ENCODE measurements at places on chromosomes 16 and 17.
A peak's percentile ranks its signal among the peaks of the same experiment; 100 is the strongest.

- DNase-seq: no peak
These were observed 41.1 kb downstream of the KLHDC4 start for GRCh38 chr16:87724490-87725291.

DNA sequence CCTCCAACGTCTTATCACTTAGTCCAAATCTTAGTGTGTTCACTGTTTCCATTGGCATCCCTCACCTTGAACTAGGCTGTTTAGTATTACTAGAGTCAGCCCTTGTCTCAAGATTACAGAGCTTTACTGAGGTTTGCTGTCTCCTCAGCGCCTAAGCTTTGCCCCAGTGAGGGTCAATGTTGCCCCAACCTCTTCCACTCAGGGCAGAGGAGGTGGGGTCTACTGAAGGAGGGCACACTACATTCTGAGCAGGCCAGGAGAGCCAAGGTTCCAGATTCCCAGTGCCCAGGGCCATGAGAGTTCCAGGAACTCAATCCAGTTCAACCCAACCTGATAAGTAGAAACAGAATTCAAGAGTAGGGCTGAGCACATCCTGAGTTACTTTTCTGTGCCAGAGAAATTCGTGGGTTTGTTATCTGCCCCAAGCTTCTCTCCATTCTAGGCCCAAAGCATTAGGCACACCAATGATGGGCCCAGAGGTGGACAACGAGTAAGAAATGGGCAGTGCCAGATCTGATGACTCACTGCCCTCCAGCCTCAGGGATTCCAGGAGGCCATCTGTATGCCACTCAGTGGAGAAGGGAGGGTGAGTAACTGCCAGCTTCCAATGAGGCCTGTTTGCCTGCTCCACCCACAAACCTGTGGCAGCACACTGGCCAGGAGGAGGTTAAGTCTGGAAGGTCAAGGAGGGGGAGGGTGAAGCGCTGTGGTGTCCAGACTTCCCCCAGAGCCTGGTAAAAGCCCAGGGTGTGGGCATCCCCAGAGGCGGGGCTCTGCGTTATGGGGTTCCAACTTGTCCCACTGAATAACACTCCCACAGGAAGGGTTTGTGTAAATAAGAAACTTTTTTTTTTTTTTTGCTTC lies 8.2 kb downstream of the TUBG2 start:
- DNase-seq: peak; percentile 62

DNA sequence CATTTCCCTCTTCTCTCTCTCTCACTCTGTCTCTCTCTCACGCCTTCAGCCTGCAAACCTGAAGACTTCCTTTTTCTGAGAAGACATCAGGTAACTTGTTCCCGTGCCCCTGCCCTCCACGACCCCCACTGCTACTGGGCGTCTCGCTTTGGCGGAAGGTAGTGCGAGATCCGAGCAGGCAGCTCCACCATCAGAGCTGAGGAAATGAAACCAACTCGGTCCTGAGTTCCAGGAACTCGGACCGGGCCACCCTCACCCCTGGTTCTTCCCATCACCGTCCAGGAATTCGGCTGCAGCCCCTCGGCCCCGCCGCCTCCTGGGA lies 585 bp downstream of the MLKL start:
- DNase-seq: no peak

DNA sequence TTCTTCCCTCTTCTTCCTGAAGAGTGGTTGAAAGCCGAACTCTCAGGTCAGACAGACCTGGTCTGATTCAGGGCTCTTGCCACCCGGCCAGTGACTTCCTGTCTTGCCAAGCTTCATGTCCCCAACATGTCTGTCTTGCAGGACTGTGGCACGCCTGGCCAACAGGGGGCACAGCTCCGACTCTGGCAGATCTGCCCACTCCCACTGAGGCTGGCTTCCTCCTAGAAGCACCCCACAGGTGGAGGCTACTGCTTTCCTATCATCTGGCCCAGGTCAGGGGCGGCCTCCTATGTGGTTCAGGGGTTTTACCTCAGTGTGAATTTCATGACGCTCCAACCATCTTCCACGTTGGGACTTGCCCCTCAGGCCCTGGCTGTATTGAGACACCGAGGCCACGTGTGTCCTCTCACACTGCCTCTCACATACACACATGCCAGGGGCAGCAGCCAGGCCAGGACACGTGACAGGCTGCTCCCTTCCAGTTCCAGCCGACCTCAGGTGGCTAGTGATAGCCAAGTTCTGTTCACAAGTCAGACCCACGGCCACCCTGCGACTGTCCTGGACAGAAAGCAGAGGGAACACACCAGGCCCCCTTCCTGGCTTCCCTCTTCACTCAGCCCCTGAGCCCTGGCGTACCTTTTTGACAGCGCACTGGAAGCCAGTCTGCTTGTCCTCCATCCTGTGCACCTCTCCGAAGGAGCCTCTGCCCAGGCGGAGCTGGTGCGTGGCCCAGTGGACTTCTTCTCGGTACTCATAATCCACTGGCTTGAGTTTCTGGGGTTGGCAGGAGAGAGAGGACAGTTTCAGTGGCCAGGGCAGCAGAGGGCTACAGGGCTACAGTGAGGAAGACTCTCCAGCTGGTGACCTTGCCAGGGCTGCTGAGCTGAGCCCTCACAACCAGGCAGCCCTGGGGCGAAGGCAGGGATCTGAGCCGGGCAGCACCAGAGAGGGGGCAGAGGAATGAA lies 22.6 kb upstream of the SPATA32 start:
- no peak for DNase-seq

DNA sequence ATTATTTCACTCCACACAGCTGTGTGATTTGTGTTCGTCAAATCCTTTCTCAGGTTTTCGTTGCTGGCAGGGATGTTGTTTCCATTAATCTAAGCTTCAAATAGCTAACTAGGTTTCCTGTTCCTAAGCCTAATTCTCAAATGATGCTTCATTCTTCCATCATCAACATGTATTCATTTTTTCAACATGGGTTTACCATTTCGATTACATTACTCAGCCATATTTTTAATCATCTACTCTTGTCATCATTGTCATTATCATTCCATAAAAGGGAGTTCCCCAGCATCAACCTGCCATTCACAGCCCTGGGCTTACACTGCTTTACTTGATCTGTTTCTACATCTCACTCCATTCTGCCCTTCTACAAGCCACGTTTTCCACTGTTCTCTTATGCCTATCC lies 33.3 kb upstream of the ANKFN1 start:
- DNase-seq: no peak

GRCh38 chr17:27244011-27244410 lies 49.9 kb upstream of the WSB1 start:
- DNase-seq: no peak

DNA sequence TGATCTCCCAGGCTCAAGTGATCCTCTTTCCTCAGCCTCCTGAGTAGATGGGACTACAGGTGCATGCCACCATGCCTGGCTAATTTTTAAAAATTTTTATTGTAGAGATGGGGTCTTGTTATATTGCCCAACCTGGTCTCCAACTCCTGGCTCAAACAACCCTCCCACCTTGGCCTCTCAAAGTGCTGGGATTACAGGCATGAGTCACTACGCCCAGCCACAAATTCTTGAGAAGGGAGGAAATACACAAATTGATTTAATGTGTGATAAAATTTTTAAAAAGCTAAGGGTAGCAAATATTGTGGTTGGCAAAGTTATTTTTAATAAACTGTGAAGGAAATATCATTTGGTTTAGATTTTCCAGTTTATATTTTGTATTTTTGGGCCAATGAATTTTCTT lies 9.6 kb downstream of the ITGAD start:
- no peak for DNase-seq

DNA sequence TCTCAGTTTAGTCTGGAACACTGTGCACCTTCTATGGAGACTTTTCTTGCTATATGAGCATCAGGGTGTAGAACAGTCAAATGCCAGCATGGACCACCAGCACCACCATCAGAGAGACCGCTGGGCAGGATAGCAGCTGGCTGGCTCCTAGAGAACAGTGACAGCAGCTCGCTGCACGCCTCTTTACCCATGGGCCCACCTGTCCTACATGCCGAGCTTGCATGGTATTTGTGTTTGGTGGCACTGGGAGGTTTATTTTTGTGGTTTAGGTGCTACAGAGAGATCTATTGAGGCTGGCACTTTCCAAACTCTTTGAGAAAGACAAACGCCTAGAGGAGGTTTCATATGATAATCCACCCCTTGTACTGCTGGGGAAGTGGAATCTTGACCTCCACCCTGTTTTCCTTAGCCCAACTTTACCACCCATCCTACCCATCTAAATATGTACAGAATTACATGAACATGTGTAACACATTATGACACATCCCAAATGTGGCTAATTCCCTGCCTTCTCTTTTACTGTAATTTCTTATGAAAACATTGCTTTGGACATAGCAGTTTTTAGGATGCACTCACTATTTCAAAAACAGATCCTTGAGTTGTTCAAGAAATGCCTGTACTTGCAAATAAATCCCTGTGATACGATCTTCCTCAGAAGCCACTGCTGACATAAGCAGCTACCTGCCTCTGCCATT lies 46.3 kb downstream of the COG7 start:
- no peak for DNase-seq

DNA sequence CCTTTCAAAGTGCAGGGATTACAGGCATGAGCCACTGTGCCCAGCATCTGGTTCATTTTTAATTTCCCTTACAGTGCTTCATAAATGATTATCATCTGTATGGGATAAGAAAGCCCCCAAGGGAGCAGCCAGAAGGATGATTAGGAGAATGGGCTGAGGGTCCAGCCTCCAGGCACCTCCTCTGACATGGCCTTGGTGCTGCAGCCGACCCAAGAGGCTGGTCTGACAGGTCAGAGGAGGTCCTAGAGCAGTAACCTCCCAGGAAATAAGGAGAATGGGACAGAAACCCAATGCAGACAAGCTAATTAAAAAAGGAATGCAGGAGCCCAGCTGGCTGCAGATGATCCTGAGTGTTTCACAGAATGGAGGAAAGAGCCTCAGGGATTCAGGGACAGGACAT lies 29.0 kb downstream of the MRC2 start:
- DNase-seq: no peak

- no peak for DNase-seq
These were observed 1.3 kb downstream of the RAB40B start for GRCh38 chr17:82696916-82697807.

- DNase-seq: no peak
These were observed 46.4 kb downstream of the GDPD1 start for GRCh38 chr17:59266745-59267144.

DNA sequence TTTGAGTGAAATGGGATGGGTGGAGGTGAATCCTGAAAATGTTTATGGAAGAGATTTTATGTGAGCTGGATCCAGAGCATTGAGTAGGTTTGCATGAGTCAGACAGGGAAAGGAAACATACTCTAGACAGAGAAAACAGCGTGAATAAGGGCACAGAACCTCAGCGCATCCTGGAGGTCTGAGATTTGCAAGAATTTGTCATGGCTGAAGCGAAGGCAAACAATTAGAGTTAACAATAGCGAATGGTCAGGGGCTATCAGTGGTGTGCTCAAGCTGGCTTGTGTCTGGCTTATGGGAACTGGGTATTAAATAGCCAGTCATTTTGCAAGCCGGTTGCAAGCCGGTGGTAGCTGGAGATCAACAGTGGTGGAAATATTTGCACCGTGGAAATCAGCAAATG lies 36.4 kb downstream of the MAP2K6 start:
- no peak for DNase-seq

- DNase-seq: no peak
These were observed 2.4 kb upstream of the ITGAX start for GRCh38 chr16:31352376-31353115.

GRCh38 chr16:66536525-66536924 lies 13.4 kb downstream of the TK2 start:
- DNase-seq: no peak

All from dorsolateral prefrontal cortex (tissue), 122 donors.